Tibial nerve (tissue), 4 donors: ENCODE measurements at places on chromosomes 12 and 14. TPM values are rescaled to one million over a fixed set of nuclear protein-coding genes. Genes with fewer than 3 reads are reported as not detected.

DNA sequence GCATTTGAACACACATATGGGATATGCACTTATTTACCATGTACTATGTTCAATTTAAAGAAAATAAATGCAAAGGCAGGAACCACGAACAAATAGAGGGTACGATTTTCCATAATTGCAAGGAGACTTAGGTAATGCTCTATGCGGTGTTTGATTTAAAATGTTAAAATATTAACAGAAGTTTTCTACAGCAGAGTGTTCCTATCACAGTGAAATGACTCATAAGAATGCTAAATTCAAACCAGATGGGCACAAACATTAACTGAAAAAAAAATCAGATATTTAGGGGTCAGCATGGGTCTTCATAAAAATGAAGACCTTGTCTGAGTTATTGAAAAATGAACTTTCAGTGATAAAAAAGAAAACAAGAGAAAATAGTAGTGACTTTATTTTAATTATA is 65.4 kb downstream of the LLPH start:
- DNase-seq, result no peak

DNA sequence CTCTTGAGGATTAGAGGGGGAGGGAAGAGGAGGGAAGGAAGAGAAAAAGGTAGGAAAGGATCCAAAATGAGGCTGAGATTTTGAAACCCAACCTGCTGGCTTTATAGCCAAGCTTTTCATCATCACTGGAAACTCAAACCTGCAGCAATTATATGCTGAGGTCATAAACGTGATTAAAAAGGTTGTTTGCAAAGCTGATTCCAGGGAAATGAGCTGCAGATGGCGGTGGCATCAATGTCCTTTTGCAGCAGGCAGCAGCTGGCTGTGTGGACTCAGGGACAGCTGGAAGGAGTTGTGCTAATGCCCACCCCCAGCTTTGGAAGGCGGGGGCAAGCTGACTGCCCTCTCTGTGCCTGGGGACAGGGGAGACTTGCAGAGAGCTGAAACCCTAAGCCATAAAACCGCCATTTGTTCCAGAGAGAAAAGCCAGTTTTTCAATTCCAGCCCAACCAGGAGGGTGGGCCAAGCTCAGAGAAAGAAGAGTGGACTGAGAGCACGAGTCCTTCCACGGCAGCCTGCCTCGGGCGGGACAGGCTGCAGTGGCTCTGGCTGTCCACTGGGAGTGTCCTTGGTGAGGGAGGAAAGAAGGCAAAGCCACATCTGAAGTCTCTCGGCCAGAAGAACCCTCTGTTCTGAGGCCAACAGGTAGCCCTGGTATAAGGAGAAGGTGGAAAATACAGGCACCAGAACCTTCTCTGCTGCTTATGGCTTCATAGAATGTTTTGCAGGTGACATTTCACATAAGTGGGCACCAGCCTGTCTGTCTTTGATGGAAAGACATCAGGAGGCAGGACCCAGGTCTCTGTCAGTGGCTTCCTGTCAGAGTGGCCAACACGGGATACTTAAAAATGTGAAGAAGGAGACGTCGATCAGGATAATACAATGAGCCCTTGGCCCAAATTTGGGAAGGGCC is 90.7 kb downstream of the SINHCAF start:
- no peak for DNase-seq

DNA sequence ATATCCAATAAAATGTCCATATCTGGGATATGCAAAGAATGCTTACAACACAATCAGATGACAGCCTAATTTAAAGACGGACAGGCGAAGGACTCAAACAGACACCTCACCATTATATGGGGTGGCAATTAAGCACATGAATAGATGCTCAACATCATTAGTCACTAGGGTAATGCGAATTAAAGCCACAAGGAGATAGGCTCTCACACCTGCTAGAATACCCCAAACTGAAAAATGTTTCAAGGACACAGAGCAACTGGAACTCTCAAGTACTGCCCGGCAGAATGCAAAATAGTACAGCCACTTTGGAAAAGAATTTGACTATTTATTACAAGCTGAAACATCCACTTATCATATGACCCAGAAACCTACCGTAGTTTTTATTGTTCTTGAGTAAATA is 42.9 kb downstream of the FERMT2 start:
- DNase-seq, result no peak

- no peak for DNase-seq
These were observed 787 bp downstream of the KCNH3 start for GRCh38 chr12:49539406-49540228.

DNA sequence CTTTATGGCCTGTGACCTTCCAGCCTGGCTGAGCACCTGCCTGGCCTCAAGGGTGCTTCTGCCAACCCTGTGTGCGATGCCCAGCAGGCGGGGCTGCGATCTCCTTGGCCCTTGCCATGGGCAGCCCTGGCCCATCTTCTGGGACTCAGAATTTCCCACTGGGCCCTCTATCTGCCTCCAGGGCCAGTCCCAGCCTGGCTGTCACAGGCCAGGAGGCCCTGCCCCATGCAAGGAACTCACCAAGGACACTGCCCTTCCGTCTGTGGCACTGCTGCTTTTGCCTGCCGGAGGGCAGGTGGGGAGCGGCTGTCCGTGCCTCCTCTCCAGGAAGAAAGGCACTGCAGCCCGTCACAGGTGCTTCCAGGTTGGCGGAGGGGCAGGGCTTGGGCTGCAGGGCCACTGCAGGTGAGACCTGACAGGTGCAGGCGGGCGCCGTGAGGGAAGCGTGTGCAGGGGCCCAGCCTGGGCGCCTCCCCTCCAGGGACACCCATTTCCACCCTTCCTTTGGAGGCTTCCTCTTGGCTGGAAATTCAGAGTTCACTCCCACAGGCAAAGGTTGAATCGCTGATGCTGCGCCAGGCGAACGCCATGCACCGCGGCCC is 177.8 kb downstream of the KIF26A start:
- DNase-seq, result no peak

DNA sequence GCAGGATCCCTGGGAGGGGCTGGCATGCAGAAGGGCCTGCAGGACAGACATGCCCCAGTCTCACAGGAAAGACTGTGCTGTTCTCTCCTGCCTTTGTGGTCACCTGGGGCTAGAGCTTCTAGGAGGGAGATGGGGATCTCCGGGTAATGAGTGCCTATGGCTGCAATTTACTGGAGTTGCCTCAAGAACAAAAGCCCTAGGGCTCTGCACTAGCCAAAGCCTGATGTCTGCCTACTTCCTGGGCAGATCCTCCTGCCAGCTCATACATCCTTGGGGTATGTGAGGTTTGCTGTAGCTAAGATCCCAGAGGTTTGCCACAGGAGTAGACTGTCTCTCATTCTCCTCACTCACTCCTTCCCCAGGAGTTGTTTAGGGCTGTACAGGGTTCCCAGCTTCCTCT is 106.9 kb upstream of the PPFIA2 start:
- no peak for DNase-seq

DNA sequence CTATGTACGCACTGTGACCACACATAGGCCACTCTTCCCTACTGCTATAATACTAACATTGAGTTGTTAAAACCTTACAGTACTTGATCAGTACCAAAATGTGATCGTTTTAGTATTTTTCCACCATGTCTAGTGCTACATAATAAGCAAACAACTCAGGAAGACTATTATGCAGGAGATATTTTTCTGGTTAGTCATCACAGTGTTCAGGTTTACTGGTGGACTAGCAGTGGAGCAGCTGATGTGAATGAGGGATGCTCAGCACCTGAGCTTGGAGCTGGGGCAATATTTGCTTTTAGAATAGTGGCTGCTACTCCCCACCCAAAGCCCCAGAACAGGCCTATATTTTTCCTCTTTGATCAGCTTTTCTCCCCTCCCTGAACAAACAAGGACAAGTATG is 513.1 kb downstream of the KCNH5 start:
- DNase-seq, result no peak

DNA sequence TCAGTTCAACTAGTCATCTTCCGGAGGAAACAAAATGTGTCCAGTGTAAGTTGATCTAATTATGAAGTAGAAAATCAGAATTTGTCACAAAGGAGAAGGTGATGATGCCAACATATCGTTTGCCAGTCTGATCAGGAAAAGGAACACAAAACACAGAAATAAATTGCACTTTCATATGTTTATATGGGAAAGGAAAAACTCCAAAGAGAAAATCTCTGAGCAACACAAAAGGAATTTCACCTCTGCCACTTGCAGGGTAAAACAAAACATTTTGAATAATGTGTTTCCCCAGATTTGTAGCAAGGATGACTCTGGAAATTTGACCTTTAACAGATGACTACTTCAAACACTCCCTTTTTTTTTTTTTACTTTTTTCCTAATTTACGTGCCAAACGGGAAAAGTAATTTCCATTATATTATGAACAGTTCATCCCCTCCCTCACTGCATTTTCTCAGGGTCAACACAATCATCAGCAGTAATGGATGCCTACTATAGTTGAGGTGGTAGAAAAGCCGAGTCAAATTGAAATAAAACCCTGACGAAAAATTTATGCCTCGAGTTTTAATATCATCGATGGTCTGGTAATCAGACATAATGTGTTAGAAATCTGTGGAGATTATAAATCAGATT is 25.6 kb downstream of the MGAT4C start:
- no peak for DNase-seq

DNA sequence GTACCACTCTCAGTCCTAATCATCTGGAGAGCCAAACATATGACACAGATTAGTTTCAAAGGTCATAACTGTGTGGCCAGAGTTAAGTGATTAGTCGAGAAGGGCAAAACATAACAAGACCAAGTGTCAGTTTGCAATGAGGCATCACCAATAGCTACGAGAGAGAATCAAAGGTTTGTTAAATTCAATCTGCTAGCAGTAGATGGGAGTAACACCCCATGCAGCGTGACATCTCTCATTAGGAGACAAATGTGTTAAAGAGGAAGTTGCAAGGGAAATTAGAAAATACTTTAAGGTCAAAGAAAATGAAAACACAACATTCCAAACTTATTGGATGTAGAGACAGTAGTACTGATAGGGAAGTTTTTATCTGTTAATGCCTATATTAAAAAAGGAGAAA is 135.7 kb upstream of the SYT10 start:
- DNase-seq, result no peak

- DNase-seq, result no peak
These were observed 187.4 kb downstream of the TTC7B start for GRCh38 chr14:90628825-90629224.

DNA sequence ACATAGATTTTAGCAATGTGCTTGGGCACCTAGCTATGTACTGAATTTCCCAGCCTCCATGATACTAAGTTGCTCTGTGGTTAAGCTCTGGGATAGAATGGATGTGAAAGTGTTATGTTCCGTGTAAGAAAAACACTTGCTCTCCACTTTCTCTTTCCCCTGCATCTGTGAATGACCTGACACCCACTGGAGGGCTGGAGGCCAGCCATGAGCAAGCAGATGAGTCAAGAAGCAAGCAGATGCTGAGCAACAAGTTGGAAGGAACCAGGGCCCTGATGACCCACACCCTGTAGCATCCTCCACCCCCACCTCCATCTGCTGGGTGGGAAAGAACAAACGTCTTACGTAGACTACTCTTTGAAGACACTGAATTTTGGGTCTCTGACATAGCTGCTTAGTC is 56.6 kb downstream of the EID3 start:
- DNase-seq, result no peak

DNA sequence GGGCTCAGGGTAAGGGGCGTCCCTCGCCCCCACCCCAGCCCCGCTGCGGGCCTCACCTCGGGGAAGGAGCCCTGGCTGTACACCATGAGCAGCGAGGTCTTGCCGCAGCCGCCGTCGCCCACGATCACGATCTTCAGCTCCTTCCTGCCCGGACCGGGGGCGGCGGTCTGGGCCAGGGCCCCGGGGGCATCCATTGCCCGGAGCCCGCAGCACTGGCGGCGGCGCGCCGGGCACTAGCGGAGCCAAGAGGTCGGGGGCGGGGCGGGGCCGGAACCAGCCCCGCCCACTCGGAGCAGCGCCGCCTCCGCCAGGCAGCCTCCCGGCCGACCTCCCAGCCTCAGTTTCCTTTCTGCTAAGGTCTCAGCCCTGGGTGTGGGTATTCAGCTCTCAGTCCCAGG is at the start of gene RHOF:
Gene RHOF, minus strand, starts transcription at position 249 of the 398 bp plus-strand sequence. Its CDS starts 55 bp downstream, at position 194.
- DNase-seq, result no peak

- no peak for DNase-seq
These were observed 48.7 kb upstream of the CDKN3 start for GRCh38 chr14:54348001-54348611.

- no peak for DNase-seq
These were observed 67.2 kb downstream of the WDR20 start for GRCh38 chr14:102206918-102207317.

DNA sequence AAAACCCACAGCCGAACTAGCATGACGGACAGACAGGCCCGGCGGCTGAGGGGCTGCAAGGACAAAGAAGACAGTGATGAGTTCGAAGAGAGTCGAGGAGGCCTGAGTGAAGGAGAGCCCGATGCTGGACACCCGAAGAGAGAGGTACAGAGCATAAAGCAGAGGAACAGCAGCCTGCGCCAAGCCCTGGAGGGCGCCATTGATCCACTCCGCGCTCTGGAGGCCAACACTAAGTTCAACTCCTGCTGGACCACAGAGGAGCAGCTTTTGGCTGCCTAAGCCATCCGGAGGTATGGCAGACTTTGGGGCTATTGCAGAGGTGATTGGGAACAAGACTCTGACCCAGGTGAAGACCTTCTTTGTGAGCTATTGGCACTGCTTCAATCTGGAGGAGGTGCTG is 7.8 kb upstream of the PLXNC1 start:
- no peak for DNase-seq

DNA sequence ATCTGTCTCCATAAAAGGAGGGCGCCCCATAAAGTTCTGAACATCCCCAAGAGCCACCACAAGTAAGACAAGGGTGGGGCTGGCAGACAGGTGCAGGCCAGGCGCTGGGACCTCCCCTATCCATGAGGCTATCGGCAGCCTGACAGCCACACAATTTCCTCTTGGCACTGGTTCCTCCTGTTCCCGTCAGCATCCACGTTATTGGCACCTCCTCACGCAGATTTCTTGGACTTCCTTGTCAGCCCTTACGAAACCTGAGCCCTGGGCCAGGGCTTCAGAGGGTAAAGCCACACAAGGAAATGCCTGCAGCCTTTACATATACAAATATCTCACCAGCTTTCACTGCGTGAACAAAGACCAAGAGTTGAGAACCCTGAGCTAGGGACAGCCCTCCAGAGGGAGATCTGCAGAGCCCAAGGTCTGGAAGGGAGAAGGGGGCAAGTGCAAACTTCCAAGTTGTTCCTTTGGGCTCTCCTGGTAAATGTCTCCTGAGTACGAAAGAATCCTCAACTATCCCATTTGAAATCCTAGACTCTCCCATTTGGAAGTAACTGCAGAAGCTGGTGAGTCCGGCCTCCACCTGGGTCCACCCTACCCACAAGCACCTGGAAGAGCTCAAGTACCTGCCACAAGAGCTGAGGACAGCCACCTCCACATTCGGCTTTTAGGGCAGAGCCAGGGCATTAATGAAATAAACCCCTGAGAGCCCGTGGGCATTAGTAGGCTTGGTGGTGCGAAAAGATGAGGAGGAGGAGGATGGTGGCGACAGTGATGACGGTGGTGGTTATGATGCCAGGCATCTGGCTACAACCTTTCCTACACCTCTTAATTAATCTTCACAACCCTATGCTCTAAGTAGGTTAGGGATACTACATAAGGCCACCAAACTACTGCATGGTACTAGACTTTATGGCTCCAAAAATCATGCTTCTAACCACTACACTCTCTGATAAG is 5.5 kb upstream of the TC2N start:
- DNase-seq, result peak; percentile 77

The RNF212B gene
- not detected for total RNA-seq

The DCN gene
- 4,304 TPM for total RNA-seq

The FAM177A1 gene
- total RNA-seq, result 48.8 TPM

The SYT1 gene
- total RNA-seq, result 1.8 TPM

The PRH2 gene
- 2.0 TPM for total RNA-seq

The ANKRD33 gene
- 0.66 TPM for total RNA-seq

The GNB3 gene
- 8.1 TPM for total RNA-seq

The ADGRD1 gene
- total RNA-seq, result 99.0 TPM

The EXOC3L4 gene
- 2.1 TPM for total RNA-seq

The CFAP251 gene
- 3.0 TPM for total RNA-seq

The EIF2S3B gene
- total RNA-seq, result 0.42 TPM

The CABP1 gene
- 0.21 TPM for total RNA-seq
